Pancreas (tissue), 10 donors: ENCODE measurements at places on chromosomes 2 and 18. TPM values are rescaled to one million over a fixed set of nuclear protein-coding genes. Genes with fewer than 3 reads are reported as not detected.

- no peak overlapping the region for H3K27ac ChIP-seq
- no peak overlapping the region for H3K4me3 ChIP-seq
- no peaks in the 10 kb centered on the region for H3K36me3 ChIP-seq
- H3K4me1 ChIP-seq, result no peaks in the 10 kb centered on the region
- H3K27me3 ChIP-seq, result no peaks in the 10 kb centered on the region
- no peak for DNase-seq
Observed at GRCh38 chr2:176589825-176590440, 320.7 kb downstream of the MTX2 start.

DNA sequence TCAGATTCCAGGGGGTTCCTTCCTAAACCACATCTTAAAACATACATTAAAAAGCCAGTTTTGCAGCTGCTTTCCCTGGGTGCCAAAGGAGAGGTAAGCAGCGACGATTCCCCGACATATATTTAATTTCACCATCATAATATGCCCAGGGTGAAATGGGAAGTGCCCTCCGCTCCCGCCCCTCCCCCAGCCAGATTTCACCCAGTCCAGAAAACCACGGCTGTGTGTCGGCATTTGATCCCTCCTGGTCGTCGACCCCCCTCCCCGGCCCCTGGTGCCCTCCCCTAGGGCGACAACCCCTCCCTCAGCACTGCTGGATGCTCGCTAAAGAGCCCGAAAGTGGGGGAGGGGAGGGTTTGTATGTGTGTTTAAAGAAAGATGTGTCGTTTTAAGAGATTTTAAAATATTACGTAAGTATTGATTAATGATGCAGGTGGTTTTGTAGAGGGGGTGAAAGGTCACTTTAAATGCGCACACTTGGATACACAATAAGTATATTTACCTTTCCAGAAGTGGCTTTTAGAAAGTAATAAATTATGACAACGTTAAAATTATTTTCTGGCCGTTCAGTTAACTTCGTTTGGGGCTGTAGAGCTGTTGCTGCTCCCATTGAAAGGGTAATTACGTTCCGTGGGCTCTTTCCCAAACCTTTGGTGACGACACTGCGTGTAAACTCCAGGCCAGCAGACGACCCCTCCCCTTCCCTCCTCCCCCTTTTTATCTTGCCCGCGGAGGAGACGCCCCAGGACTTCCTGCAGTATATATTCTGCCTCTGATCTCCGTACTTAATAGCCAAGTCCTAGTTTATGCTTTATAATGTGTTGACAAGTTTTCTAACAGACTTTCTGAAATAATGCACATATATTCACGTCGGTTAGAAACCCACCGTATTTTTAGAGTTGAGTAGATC is 3.4 kb upstream of the BCL11A start:
- H3K4me3 ChIP-seq, result peak overlapping the region; percentile 9
- DNase-seq, result no peak
- no peak overlapping the region for H3K27ac ChIP-seq
- no peaks in the 10 kb centered on the region for H3K4me1 ChIP-seq

DNA sequence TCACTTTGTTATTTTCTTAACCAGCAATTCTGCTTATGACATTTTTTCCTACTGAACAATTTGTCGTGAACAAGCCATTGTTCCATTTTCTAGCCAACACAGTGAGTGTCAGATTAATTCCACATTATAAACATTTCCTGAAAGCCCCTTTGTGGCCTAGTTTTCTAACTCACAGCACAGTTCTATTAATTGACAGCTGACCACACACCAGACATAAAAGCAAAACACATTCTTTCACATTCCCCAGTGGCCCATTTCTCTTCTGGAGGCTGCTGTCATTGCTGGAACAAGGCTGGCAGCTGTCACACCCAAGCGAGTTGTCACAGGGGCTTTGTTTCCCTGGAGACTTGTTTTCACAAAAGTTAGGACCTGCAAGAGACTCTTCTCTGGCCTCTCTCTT is 50.7 kb downstream of the RNF152 start:
- H3K27me3 ChIP-seq, result no peaks in the 10 kb centered on the region
- no peaks in the 10 kb centered on the region for H3K36me3 ChIP-seq
- no peak overlapping the region for H3K27ac ChIP-seq

DNA sequence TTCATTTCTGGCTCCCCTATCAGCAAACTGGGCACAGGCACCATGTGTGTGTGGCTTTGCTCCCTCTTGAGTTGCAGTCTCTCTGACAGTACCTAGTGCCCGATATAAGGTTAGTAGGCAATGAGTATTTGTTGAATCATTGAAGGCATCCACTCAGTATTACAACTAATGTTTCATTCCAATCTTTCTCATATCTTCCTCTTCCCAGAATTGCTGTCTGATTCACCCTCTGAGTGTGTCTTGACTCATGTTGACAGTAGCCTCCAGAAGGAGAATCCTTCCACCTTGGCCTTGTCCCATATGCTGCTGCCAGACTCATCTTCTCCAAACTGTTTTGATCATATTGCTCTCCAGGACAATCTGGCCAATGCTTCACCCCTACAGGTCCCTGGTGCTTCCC is 202.5 kb downstream of the LRRTM1 start:
- H3K27me3 ChIP-seq, result no peaks in the 10 kb centered on the region
- no peaks in the 10 kb centered on the region for H3K36me3 ChIP-seq
- no peaks in the 10 kb centered on the region for H3K4me1 ChIP-seq
- H3K27ac ChIP-seq, result no peak overlapping the region

GRCh38 chr2:88206665-88207347 is 36.7 kb downstream of the THNSL2 start:
- no peaks in the 10 kb centered on the region for H3K36me3 ChIP-seq
- H3K27ac ChIP-seq, result no peak overlapping the region
- no peaks in the 10 kb centered on the region for H3K27me3 ChIP-seq

GRCh38 chr2:133266926-133267590 is 301.2 kb downstream of the NCKAP5 start:
- no peak overlapping the region for H3K4me3 ChIP-seq
- no peak for DNase-seq
- H3K27ac ChIP-seq, result no peak overlapping the region
- no peaks in the 10 kb centered on the region for H3K27me3 ChIP-seq

GRCh38 chr2:59206361-59206760 is 965.2 kb upstream of the FANCL start:
- no peaks in the 10 kb centered on the region for H3K27me3 ChIP-seq
- no peaks in the 10 kb centered on the region for H3K4me1 ChIP-seq
- no peak overlapping the region for H3K27ac ChIP-seq
- H3K4me3 ChIP-seq, result no peak overlapping the region
- H3K36me3 ChIP-seq, result no peaks in the 10 kb centered on the region

DNA sequence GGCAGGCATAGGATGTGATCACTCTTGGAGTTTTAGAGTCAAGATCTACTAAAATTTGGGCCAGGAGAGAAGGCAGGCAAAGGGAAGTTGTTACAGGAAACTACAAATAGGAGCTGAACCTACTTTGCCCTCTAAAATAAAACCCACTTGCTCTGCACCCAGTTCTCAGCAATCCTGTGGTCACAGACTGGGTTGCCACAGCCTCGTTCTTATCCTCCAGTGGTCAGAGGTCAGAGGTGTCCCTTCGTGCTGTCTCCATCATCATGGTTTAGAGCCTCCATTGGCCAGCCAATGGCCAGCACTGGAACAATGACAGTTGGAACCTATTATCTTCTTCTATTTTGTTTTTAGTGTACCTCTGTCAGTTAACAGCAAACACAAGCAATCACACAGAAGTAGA is 90.7 kb upstream of the TNP1 start:
- no peaks in the 10 kb centered on the region for H3K36me3 ChIP-seq
- H3K4me3 ChIP-seq, result no peak overlapping the region
- H3K27ac ChIP-seq, result no peak overlapping the region
- H3K27me3 ChIP-seq, result no peaks in the 10 kb centered on the region

DNA sequence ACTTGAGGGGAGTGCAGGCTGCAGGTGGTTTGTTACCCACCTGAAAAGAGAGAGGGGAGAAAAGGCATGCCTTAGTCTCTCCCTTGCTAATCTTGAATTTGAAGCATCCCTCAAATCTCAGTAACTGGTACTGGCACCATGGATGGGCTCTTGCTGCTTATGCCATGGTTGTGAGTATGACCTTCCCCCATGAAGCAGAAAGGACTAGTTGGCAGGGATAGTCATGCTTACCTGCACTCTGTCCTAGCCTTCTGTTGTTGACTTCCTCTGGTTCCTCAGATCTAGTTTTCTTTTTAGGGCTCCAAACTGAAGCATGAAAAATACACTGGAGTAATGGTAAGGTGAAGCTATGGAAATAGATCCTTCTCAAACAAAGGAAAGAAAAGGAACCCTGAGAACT is 191.2 kb downstream of the SPAG16 start:
- no peak overlapping the region for H3K27ac ChIP-seq
- DNase-seq, result no peak
- no peaks in the 10 kb centered on the region for H3K4me1 ChIP-seq
- H3K36me3 ChIP-seq, result no peaks in the 10 kb centered on the region
- no peak overlapping the region for H3K4me3 ChIP-seq
- H3K27me3 ChIP-seq, result no peaks in the 10 kb centered on the region

- H3K27me3 ChIP-seq, result no peaks in the 10 kb centered on the region
- no peaks in the 10 kb centered on the region for H3K36me3 ChIP-seq
- H3K27ac ChIP-seq, result no peak overlapping the region
- no peak overlapping the region for H3K4me3 ChIP-seq
- no peaks in the 10 kb centered on the region for H3K4me1 ChIP-seq
- no peak for DNase-seq
Observed at GRCh38 chr18:12543697-12544096, 114.2 kb downstream of the SPIRE1 start.

- no peaks in the 10 kb centered on the region for H3K4me1 ChIP-seq
- no peak overlapping the region for H3K4me3 ChIP-seq
- no peaks in the 10 kb centered on the region for H3K36me3 ChIP-seq
Observed at GRCh38 chr18:76687304-76687962, 134.9 kb upstream of the ZNF236 start.

DNA sequence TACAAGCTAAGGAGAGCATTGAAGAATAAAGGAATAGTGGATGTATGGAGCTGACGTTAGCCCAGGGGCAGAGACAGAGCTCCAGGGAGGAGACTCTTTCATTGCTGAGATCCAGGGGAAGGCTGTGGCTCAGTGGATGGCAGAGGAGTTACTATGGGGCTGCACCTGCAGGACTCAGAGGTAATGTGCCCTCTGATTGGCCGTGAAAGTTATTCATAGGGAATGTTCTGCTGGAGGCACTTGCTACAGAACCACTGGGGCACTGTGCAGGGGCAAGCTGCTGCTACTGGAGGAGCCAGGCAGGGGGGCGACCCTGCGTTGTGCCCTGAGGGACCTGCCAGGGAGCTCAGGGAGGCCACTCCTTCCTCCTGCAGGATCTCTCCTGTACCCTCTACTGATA is 199.2 kb downstream of the PTPRM start:
- no peaks in the 10 kb centered on the region for H3K36me3 ChIP-seq
- H3K27ac ChIP-seq, result no peak overlapping the region
- DNase-seq, result no peak
- peaks cover 10% of the 10 kb centered on the region for H3K4me1 ChIP-seq

- H3K4me1 ChIP-seq, result no peaks in the 10 kb centered on the region
- H3K27ac ChIP-seq, result no peak overlapping the region
- no peaks in the 10 kb centered on the region for H3K27me3 ChIP-seq
- H3K36me3 ChIP-seq, result no peaks in the 10 kb centered on the region
- no peak for DNase-seq
Observed at GRCh38 chr2:85114586-85115330, 18.4 kb upstream of the TCF7L1 start.

DNA sequence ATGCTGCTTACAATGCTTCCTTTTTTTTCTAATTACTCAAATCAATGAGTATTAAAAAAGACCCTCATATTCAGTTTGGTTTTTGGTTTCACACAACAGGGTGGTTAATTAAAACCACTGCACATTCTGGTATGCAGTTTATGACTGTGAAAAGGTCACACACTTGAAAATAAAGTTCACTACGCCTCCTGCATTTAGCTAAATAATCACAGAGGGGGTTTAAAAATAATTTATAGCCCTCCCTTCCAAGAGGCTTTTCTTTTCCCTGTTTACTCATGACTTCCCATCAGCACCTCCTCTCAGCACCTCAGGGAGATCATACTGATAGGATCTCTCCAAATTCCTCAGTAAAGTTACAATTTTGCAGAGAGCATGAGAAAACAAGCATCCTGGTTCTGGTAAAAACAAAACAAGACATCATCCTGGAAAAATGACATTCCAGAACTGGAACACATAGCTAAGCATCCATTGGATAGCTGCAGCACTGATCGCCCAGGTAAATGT is 129.5 kb upstream of the TMEM200C start:
- H3K27ac ChIP-seq, result no peak overlapping the region
- H3K36me3 ChIP-seq, result no peaks in the 10 kb centered on the region
- H3K4me1 ChIP-seq, result no peaks in the 10 kb centered on the region
- no peak overlapping the region for H3K4me3 ChIP-seq

- no peaks in the 10 kb centered on the region for H3K4me1 ChIP-seq
- no peaks in the 10 kb centered on the region for H3K36me3 ChIP-seq
- H3K27me3 ChIP-seq, result no peaks in the 10 kb centered on the region
- no peak overlapping the region for H3K27ac ChIP-seq
Observed at GRCh38 chr2:185979546-185980071, 241.0 kb downstream of the FSIP2 start.

DNA sequence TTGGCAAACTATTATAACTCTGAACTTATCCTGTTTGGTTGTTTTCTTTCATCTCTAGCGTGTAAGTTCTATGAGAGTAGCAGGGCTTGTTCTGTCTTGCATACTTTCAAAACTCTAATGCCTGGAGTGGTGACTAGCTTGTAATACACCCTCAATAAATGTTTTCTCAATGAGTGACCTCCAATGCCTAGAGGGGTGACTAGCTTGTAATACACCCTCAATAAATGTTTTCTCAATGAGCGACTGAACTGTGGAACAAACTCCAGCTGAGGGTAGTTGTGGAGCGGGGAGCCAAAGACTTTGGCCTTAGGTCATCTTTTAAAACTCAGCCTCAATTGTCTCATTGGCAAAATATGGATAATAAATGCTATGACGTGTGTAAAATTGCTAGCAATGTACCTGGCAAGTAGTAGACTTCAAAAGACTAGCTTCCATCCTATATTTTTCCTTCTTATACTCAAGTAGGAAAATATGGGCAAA is 1.8 kb downstream of the GPD2 start:
- H3K27me3 ChIP-seq, result no peaks in the 10 kb centered on the region
- H3K36me3 ChIP-seq, result no peaks in the 10 kb centered on the region
- DNase-seq, result no peak
- H3K4me3 ChIP-seq, result no peak overlapping the region
- H3K4me1 ChIP-seq, result peaks cover 19% of the 10 kb centered on the region
- no peak overlapping the region for H3K27ac ChIP-seq

The GCG gene
- 470 TPM for total RNA-seq

The BOLL gene
- total RNA-seq, result not detected

The BMP10 gene
- not detected for total RNA-seq

The ANKRD30BL gene
- not detected for total RNA-seq

The PER2 gene
- 8.7 TPM for total RNA-seq

The FHL2 gene
- 2.3 TPM for total RNA-seq
